ENCODE measurements at places on chromosomes 5 and 9.

DNA sequence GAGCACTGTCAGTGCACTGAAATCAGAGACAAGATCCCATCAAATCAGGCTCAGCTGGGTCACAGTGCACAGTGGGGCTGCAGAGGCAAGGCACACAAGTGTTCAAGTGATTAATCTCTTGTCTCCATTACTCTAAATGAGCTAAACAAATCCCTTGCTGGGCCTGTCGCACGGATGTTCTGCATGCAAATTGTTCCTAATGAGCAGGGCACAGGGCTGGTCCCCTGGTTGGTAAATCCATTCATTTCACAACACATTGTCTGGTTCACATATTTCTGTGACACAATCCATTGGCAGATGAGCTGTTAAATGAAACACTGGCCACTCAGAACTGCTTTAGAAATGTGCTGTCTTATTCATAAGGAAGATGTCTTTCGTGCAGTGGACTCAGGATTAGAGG, 167.9 kb upstream of the BRINP1 start:
- no peak for DNase-seq

DNA sequence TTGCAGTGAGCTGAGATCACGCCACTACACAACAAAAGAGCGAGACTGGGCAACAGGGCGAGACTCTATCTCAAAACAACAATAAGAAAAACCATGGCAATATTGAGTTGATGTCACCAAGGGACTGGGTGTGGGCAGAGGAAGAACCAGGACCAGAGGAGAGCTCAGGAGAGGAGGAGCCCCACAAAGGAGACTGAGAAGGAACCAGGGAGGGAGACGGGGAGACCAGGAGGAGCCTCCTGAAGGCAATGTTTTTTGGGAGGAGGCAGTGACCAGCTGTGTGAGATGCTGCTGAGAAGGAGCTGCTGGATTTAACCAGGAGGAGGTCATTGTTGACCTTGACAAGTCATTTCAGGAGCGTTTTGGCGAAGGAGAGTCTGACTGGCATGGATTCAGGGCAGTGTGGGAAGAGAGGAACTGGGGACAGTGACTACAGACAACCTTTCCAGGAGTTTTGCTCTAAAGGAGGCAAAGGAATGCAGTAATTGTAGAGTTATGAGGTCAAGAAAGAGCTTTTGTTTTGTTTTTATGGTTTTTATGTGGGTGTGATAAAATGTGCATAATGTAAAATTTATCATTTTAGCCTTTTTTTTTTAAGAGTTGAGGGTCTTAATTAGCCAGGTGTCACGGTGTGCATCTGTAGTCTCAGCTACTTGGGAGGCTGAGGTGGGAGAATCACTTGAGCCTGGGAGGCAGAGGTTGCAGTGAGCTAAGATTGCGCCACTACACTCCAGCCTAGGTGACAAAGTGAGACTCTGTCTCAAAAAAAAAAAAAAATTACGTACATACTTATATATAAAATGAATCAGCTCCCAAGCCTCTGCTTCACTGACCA, 17.9 kb downstream of the TRUB2 start:
- DNase-seq = no peak

- DNase-seq = no peak
Measured at GRCh38 chr9:90107726-90108655, 503.2 kb downstream of the GADD45G start.

DNA sequence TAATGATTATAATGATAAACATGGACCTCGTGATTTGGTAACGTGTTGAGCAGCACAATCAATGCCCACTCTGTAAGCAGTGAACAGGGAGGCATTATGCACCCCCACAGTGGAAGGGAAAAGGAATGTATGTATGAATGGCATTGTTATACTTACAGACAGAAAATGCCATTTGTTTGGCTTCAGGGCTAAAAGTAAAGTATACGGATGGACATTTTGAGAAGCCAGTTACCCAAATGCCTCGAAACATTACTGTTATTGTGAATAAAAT, 260.2 kb upstream of the PPP1R2B start:
- DNase-seq = no peak

DNA sequence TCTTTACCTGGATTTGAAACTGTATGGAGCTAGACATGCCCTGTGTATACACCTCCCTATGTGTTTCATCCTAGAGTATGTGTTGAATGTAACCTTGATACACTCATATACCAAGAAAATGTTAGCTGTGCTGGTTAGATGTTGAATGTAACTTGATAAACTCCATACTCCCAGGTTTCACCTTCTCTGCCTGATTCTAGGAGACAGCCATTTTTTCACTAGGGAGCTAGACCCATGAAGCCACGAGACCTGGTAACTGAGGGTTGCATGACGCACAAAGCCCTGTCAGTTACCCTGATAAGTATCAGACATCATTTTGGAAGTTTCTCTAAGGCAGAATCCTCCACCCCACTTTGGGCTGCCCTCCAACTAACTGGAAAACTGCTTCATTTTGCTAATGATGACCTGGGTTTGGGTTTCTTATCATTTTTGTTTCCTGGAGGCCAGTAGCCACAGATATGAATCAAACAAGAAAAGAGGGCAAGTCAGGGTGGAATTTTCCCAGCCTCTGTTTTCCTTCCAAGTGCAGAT, 478.5 kb upstream of the KIF2A start:
- DNase-seq = no peak
